ENCODE measurements at places on chromosomes 4 and X. TPM values are rescaled to one million over a fixed set of nuclear protein-coding genes. Genes with fewer than 3 reads are reported as not detected.
A peak's percentile ranks its signal among the peaks of the same experiment; 100 is the strongest.

GRCh38 chr4:95728145-95728544 is 111.7 kb upstream of the PDHA2 start:
- DNase-seq, result no peak

- DNase-seq, result no peak
Measured at GRCh38 chrX:12690646-12691045, 100.6 kb upstream of the PRPS2 start.

GRCh38 chrX:55011294-55011693 is 11.1 kb downstream of the APEX2 start:
- no peak for DNase-seq

DNA sequence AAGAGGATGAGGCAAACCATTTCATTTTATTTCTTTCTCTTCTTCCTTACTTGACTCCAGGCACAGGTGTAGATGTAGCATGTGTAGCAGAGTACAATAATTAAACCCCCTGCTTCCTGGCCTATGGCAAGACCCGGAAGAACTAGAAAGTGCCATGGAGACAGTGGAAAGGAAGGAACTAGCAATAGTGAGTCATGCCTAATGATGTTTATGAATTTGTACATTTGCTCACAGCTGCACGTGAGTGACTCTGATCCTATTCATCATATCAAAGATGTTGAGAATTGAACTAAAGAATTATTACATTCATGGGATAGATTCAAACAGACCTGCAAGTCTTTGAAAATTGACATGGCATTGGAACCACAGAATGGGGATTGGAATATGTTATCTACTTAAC is 2233.9 kb upstream of the TENM3 start:
- DNase-seq, result no peak

DNA sequence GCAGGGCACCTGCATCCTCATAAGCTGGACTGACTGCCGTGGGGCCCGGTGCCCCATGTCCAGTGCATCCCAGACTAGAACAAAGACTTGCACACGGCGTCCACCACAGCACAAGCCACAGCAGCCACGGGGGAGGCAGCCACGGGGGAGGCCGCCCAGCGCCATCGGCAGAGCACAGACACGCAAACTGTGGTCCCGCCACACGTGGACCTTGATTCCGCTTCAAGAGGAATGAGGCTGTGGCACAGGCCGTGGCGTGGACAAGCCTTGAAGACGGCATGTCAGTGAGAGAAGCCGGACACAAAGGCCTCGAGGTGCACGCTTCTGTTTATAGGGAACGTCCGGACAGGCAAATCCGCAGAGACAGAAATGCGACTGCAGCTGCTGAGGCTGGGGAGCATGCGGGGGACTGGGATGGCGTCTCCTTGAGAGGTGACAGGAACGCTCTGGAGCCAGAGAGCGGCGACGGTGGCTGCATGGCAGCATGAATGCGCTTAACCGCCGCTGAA is 10.1 kb upstream of the CPLX1 start:
- DNase-seq, result no peak

- DNase-seq, result no peak
Measured at GRCh38 chrX:125137521-125137920, 182.2 kb upstream of the TEX13C start.

GRCh38 chrX:70044541-70045245 is 5.0 kb downstream of the AWAT2 start:
- no peak for DNase-seq

GRCh38 chr4:158428242-158428641 is 93.4 kb upstream of the RXFP1 start:
- peak; percentile 26 for DNase-seq

- DNase-seq, result no peak
Measured at GRCh38 chr4:87930629-87931028, 44.9 kb upstream of the SPP1 start.

DNA sequence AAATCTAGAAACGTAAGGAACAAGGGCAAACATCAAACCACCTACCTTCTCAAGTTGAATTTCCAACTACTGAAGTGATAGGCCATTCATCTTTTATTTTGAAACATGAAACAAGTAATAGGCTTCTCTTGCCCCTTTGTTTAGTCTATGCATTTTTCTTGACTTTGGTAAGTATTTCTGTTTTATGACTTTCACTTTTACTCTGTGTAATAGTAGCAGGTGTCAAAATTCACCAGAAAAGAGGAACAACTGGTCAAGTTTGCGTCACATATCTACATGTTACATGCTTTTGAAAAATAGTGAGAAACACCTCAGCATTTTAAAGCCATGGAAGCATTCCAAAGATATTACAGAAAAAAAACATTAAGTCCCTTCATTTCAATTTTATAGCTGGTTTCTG is 157.1 kb upstream of the FTHL17 start:
- no peak for DNase-seq

- peak; percentile 85 for DNase-seq
Measured at GRCh38 chr4:128812442-128813235, 3.1 kb downstream of the JADE1 start.

- DNase-seq, result peak; percentile 18
Measured at GRCh38 chrX:78548012-78548411, 111.1 kb downstream of the RTL3 start.

GRCh38 chr4:38416450-38417014 is 247.5 kb upstream of the KLF3 start:
- DNase-seq, result no peak

- no peak for DNase-seq
Measured at GRCh38 chr4:83109480-83110222, 4.9 kb downstream of the PLAC8 start.

DNA sequence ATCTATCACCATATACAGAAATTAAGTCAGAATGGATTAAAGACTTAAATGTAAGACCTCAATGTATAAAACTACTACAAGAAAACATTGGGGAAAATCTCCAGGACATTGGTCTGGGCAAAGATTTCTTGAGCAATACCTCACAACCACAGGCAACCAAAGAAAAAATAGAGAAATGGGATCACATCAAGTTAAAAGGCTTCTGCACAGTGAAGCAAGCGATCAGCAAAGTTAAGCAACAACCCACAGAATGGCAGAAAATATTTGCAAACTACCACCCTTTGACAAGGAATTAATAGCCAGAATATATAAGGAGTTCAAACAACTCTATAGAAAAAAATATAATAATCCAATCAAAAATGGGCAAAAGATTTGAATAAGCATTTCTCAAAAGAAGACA is 236.9 kb upstream of the EMCN start:
- DNase-seq, result no peak

GRCh38 chr4:84634961-84635360 is 52.0 kb downstream of the CDS1 start:
- DNase-seq, result no peak

- DNase-seq, result no peak
Measured at GRCh38 chr4:94302191-94302590, 40.4 kb downstream of the HPGDS start.

GRCh38 chr4:120672076-120672475 is 250.4 kb downstream of the PRDM5 start:
- DNase-seq, result no peak

DNA sequence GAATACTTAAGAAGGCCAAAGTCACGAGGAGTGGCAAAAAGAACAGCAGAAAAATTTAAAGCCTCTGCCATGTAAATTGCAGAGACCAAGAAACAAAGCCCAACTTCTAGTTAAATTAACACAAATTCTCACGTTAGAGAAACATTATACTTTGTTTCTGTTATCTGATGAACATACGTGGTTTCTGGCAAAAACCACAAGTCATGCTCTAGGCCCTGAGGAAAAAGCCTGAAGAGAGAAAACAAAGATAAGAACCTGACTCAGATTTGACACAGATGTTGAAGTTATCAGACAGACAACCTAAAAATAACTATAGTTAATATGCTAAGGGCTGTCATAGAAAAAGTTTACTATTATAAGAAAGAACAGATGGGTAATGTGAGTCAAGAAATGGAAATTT is 149.1 kb upstream of the PCDH10 start:
- no peak for DNase-seq

DNA sequence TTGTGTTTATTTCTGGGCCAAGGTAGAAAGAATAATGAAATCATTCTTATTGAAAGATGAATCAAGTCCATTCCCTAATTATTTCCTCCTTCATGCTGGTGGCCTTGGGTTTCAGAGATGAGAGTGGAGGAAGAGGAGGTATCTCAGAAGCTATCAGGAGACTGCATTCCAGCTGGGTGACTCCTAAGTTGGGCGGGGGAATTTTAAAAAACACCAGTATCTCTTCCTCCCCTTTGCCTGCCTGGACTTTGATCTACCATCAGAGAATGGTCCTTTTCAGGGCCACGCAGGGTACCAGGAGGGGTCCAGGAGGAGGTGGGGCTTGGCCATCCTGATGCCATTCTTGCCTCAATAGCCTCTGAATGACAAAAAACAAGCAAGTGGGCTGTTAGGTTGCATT is 104.4 kb downstream of the ASMT start:
- no peak for DNase-seq

DNA sequence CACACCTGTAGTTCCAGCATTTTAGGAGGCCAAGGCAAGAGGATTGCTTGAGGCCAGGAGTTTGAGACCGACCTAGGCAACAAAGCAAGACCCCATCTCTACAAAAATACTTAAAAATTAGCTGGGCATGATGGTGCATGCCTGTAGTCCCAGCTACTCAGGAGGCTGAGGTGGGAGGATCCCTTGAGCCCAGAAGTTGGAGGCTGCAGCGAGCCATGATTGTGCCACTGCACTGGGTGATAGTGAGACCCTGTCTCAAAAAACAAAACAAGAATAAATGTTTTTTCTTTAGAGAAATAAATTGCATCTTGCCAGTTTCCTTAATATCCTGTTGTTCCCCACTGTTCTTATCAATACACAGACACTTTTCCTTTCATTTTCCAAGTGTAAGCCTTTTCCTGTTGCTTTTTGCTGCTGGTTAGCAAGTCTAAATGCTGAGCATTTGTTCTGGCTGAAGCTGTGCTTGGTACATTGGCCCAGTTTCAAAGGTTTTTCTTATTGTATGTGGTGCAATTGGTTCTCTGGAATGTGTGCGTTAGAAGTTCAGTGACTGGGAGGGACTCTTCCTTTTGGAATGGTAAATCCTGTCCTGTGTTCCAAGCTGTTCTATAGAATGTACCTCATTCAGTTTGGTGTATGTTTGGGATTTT is 98.2 kb downstream of the AFF1 start:
- DNase-seq, result no peak

GRCh38 chrX:135346975-135347374 is 37.7 kb downstream of the ETDC start:
- DNase-seq, result no peak

GRCh38 chr4:153731239-153731638 is 28.6 kb downstream of the RNF175 start:
- DNase-seq, result no peak

DNA sequence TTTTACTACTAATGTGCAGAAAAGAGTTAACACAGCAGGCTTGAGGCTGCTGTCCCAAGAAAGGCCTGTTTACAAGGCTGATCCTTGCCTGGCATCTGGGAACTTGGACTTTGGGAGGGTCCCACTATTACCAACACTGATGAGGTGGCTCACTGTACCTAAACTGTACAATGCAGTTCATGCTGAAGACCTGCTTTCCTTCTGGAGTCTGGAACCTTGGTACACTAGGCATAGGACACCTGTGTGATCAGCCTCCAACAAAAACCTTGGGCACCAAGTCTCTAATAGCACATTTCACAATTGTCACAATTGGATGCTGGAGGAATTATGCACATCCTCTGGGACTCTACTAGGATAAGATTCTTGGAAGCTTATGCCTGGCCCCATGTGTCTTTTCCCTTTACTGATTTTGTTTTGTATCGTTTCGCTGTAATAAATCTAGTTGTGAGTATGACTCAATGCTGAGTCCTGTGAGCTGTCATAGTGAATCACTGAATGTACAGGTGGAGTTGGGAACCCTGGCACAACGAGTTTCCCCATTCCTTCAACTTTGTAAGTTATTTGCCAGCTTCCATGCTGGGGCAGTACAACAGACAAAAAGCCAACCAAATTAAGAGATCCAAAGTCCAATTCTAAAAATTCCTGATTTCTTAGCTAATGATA is 45.9 kb downstream of the TEC start:
- DNase-seq, result no peak

GRCh38 chr4:177582992-177583391 is 140.8 kb upstream of the AGA start:
- DNase-seq, result no peak

GRCh38 chr4:61772126-61772525 is 572.0 kb downstream of the ADGRL3 start:
- DNase-seq, result no peak

GRCh38 chrX:20130357-20130756 is 11.3 kb downstream of the EIF1AX start:
- no peak for DNase-seq

DNA sequence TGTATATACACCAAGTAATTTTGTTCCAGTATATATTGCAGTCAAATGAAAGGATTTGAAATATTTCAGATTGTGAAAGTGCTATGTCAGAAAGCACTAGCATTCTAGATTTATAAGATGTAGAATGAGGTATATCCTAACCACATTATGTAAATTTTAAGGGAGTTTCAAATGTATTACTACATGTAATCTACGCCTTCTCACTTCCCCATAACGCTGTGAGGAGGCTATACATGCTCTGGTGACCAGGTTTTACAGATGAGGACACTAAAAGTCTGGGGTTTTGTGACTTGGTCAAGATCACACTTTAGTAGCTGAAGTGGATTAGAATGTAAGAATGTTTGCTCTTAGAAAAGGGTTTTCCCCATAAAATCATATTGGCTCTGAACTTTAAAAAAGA is 8.1 kb downstream of the ENPEP start:
- DNase-seq, result no peak

XKRX gene
- total RNA-seq, result not detected

IL2 gene
- not detected for total RNA-seq

ARHGAP36 gene
- not detected for total RNA-seq

TIGD4 gene
- total RNA-seq, result not detected

MSANTD1 gene
- total RNA-seq, result not detected

KLKB1 gene
- not detected for total RNA-seq

KCND1 gene
- total RNA-seq, result not detected

ANAPC10 gene
- 57.1 TPM for total RNA-seq

GPR143 gene
- total RNA-seq, result not detected

MAP7D3 gene
- total RNA-seq, result 27.5 TPM

MAGIX gene
- 1.00 TPM for total RNA-seq

PTCHD1 gene
- not detected for total RNA-seq

TEX13D gene
- total RNA-seq, result not detected
